ENCODE measurements at places on chromosomes 7 and 10.

- no peak for DNase-seq
These were observed 161.5 kb upstream of the ZNF804B start for GRCh38 chr7:88597941-88598425.

DNA sequence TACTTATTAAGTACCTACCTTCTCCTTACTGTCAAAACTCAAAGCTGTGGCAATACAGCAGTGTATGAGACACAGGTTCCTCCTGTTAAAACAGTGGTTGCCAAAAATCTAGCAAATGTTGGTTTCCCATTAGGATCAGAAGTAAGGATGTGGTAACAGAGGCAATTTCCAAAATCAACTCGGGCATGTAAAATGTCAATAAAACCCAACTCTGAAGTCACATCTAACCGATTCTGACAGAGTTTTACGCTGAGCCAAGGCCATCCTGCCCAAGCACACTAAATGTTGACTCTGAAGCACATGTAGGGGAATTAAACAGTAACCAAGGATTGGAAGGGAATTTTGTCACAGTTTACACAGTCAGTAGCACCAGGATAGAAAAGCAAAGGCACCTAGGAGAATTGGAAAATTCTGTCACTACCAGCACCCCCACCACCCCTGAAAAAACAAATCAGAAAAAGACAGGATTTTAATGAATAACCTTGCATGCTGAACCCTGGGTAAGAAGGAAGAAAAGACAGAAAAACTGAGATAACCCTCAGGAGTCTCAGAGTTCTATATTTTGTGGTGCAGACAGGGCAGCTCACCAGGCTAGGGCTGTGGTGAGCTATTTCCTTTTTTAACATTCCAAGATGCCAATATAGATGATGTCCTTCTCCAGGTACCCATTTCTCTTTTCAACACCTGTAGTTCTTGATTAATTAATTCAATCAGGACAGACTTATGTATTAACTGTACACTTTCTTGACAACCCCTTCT is 119.5 kb downstream of the DOCK4 start:
- DNase-seq, result no peak

GRCh38 chr10:6678211-6678803 is 98.2 kb upstream of the PRKCQ start:
- DNase-seq, result peak; percentile 52

GRCh38 chr10:93154531-93154930 is 80.8 kb downstream of the CYP26A1 start:
- no peak for DNase-seq

DNA sequence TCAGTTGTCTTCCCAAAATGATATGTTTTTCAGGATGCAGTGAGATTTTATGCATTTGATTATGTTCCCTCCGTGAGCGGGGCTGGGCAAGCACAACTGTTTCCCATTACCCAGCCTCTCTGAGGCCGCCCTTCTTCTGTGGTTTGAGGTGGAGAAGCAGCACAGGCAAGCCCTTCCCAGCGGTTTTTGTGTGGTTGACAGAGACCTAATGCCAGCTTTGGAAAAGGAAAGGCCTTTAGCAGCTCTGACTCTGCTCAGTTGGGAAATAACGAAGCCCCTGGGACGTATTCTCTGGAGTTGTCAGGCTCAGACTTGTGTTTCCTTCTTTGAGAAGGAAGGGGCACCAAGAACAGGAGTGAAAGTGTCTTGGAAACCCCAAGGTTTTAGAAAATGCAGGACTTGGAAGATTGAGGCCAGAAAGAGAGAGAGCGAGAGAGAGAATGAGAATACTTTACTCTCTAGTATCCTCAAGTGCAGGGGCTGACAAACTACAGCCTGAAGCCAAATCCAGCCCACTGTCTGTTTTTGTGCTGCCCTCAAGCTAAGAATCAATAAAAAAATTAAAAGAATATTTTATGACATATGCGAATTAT is 20.6 kb upstream of the PDCD4 start:
- DNase-seq, result no peak

- DNase-seq, result no peak
These were observed 67.7 kb upstream of the SVIL start for GRCh38 chr10:29702273-29703164.

- DNase-seq, result peak; percentile 60
These were observed at the start of gene PDGFA for GRCh38 chr7:519484-520390. Gene PDGFA, minus strand, starts transcription at chr7:519846. Its CDS starts 845 bp downstream, at chr7:519001.

DNA sequence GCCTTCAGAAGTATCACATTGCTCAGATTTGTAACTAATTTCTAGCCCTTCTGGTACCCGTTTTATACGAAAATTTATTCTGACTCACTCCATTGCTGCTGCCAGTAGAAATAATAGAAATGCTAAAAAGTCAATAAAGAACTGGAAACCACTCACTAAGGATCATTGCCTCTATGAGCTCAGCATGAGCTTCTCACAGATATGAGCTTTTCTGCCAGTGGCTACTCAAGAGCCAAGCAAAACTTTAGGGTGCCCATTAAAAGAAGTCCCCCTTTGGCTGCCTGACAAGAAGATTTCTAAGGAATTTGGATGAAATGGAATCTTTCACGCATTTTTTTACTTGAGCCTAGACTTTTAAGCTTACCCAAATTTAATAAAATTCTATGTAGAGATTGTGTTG is 52.5 kb downstream of the GPR37 start:
- DNase-seq, result no peak

GRCh38 chr7:23341846-23342598 is 42.9 kb downstream of the MALSU1 start:
- DNase-seq, result no peak

DNA sequence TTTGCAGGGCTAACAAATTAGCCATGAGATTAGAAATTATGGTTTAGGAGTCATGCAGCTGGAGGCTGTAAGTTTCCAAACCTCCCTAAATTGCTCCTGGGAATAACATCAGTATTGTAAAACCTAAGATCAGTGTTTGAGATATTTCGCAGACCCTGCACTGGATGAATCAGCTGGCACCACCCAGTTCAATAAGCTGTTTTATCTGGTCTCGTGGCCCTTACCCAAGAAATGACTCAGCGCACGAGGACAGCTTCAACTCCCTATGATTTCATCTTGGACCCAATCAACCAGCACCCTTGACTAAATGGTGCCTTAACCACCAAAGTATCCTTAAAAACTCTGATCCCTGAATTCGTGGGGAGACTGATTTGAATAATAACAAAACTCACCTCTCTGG is 482.0 kb upstream of the PCDH15 start:
- peak; percentile 25 for DNase-seq

DNA sequence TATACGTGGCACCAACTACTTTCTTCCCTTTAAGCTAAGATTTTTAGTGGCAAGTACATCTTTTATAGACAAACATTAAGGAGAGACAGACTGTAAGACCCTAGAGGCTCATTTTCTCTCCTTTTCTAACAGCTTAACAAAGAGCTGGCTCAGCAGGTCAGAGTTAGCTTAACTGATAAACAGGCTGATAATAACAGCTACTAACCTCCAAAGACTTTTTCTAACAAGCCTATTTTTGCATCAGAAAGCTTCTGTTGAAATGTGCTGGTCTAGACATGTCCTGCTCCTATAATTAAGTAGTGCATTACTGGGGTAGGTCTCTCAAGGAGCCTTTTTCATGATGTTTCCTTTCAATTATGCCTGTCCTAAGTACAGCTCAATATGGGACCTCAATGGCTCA is 238.2 kb upstream of the FAM3C start:
- DNase-seq, result no peak

DNA sequence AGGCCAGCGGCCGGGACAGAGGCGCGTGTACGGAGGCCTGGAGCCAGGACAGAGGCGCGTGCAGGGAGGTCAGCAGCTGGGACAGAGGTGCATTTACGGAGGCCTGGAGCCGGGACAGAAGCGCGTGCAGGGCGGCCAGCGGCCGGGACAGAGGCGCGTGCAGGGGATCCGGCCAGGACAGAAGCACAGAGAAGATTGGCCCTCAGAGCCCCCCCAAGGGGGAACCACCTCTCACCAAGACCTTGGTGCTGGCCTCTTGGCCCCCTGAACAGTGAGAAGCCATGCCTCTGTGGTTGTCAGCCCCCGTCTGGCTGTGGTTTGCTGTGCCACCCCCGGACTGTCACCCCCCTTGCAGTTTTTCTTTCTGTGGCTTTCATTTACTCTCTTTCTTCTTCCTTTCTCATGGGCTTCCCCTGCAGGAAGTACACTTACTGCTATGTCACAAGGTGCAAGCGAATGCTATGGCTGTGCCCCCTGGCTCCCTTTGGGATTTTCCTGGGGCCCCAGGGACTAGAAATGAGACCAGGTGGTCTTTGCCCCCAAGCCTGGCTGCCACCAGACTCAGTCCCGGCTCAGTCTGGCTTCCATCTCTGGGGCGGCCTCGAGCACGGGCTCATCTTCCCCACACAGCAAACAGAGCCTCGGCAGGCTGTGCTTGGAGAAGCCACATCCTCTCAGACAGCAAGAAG is 41.1 kb downstream of the INSIG1 start:
- no peak for DNase-seq

DNA sequence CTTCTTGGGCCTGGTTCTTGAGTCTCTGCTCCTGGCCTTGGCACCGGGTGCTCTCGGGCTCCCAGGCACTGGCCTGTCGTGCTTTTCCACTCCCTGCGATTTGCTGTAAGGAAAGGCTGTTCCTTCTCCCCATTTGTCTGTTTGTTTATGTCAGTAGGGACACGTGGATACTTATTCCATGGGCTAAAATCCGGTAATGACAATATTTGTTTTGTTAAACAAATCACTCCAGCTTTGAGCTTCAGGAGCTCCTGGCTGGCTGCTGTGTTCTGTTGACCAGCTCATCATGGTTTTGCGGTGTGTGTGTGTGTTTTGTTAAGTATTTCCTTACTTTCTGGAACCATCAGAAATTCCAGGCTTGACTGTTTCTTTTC is 17.5 kb upstream of the JAKMIP3 start:
- DNase-seq, result no peak

DNA sequence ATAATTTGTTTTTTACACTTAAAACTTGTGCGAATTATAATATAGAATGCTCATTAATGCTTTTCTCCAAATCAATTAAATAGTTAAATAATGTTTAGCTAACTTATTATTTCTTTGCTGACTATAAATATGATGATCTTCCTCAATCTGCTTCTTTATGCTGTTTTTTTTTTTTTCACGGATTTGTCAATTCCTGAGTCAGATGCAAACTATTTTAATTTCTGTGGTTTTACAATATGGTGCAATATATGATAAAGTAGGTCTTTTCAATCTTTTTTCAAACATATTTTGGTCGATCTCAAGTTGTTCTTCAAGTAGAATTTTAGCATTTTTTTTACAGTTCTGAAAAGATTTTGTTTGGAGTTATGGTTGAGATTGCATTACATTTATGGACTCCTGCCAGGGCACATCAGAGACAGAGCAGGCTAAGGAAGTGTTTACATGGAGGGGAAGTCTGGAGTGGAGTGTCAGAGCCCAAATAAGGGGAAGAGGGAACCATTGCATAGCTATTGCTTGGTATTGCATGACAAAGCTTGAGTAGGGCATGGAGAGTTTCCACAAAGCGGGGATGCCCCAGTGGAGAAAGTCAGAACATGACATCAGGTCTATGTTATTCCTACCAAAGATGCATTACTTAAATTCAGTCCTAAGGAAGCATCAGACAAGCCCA is 204.4 kb downstream of the OTUD1 start:
- DNase-seq, result peak; percentile 26

- DNase-seq, result no peak
These were observed 54.7 kb upstream of the CHST3 start for GRCh38 chr10:71909399-71910083.

GRCh38 chr10:101720606-101721230 is 25.7 kb upstream of the FBXW4 start:
- DNase-seq, result no peak

DNA sequence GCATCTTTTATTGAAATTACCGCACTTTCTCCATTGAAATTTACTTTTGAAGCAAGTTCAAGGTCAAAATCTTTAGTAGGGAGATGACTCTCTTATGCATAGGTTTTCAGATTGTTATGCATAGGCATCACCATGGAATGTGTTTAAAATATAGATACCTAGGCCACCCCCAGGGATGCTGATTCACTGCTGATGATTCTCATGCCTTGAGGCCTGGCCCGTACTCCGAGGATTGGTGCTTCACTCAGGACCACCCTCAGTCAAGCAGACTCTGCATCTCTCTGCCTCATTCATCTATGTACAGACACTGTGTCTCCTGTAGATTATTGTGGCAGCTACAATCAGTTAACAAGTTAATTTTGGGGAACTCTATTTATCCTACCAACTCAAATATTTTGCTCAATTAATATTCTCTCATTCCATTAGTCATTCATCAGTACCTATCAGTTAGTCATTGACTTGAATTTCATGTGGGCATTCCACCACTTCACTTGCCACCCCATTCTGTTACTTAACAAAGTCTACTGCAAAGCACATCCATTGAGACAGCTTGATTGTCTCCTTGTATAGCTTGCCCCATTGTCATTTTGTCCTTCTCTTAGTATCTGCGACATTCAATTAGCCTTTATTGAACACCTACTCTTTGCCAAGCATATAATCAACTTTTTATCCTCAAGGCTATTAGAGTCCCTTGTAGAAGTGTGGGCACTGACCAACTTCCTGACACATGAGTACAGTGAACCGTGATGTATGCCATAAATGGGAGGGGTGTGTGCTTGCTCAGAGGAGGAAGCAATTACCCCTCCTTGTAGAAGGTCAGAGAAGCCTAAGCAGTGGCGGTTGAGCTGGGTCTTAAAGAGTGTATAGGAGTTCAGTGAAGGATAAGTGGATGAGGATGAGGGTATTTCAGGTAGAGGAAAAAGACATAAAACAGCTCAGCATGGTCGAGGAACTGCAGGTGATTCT is 255.6 kb upstream of the BMPER start:
- no peak for DNase-seq

GRCh38 chr7:77580762-77581350 is 43.8 kb downstream of the PTPN12 start:
- DNase-seq, result peak; percentile 53

DNA sequence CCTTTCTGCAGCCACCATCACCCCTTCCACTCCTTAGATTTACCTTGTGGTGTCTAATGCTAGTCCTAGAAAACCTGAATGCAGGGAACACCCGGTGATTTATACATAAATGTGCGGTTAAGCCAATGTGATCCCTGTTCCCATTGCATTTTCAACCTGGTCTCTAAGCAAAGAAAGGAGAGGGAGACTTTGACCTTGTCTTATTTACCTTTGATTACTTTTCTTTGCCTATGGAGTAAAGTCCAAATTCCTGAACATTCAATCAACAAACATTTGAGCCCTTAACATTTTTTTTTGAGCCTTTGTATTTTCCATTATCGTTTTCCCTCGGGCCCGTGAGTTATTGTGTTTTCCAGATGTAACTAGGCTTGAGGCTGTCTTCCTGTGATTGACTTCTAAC is 233.9 kb downstream of the ZNF248 start:
- DNase-seq, result no peak

- no peak for DNase-seq
These were observed 83.8 kb downstream of the EBLN1 start for GRCh38 chr10:22133749-22134624.

DNA sequence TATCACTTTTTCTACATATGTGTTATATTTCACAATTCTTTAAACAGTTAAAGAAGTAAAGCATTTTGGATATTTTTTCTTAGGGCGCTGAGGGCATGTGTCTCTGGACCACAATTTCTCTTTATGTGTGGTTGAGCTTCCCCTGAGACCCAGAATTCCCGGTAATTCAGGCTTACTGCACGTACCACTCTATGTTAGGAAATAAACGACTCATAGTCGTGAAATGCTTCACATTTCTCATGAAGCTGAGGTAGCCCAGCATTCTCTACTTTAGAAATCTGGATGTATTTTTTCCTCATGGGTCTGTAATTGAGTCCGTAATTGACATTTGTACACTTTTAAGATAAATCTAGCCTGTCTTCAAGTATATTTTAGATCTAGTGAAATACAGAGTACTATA is 170.6 kb downstream of the FZD1 start:
- no peak for DNase-seq

Measured in MCF 10A (cell line).